ENCODE measurements at places on chromosomes 7 and 10.
A peak's percentile ranks its signal among the peaks of the same experiment; 100 is the strongest.

DNA sequence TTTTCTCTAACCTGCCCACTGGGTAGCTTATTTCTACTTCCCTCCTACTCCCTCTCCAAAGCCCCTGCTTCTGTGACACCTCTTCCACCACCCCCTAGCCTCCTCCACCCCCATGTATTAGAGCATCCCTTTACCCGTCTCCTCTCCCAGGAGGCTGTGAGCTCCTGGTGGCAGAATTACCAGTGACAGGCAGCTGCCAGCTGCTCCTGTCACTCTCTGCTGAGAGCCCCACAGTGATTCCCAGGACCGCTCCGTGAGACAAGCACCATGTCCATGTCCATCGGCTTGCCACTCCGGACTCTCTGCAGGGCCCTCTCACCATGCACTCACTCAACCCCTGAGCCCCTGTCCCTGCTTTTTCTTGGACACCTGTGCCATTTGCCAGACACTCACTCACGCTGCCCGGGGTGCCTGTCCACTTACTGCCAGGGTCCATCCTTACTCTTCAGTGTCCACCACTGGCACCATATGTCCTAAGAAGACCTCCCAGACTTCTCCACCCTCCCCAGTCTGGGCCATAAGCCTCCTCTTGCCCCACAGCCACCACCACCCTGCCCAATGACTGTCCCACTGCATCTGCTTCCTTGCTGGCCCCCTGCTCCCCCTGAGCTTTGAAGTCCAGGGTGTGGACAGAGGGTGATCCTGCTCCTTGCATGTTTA, 9.8 kb downstream of the WDFY4 start:
- DNase-seq: no peak

- peak; percentile 40 for DNase-seq
These were observed 29.2 kb upstream of the AP5Z1 start for GRCh38 chr7:4745971-4746919.

- DNase-seq: peak; percentile 9
These were observed 780 bp downstream of the ALDH18A1 start for GRCh38 chr10:95655571-95656290.

GRCh38 chr7:31122649-31123058, 70.5 kb downstream of the ADCYAP1R1 start:
- peak; percentile 43 for DNase-seq

DNA sequence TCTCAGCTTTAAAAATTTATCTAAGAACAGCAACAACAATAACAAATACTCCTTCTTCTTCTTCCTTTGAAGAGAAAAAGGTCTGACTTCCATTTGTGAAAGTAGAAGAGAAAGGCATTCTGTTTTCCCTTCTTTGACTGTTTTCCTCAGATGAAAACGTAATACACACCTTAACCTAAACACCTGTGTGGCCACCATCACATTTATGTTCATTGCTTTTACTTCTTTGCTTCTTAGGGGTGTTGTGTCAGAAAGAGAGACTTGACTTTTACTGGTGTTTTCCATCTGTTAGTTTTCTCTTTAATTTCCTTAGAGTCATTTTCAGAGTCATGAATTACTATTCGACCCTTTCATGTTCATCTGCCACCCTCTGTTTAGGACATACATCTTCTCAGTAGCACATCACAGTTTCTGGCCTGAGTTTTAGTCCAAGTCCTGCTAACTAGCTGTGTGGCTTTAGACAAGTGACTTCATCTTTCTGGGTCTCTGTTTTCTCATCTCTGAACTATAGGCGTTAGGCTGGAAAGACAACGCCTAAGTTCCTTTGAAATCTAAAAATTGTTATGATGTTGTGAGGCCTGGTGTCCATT, 283.8 kb downstream of the GATA3 start:
- DNase-seq: no peak

GRCh38 chr7:117489911-117490310, 10.1 kb downstream of the CFTR start:
- no peak for DNase-seq

- DNase-seq: peak; percentile 40
These were observed 91.8 kb upstream of the KMT2C start for GRCh38 chr7:152527610-152528032.

GRCh38 chr7:120876922-120877321, 19.0 kb upstream of the TSPAN12 start:
- no peak for DNase-seq

GRCh38 chr7:158588878-158589442, 1.3 kb upstream of the PTPRN2 start:
- DNase-seq: no peak

GRCh38 chr10:61882621-61883370, 18.7 kb upstream of the ARID5B start:
- DNase-seq: no peak

GRCh38 chr7:93910076-93910994, 4.0 kb downstream of the GNGT1 start:
- peak; percentile 12 for DNase-seq

GRCh38 chr10:99835947-99836346, 53.5 kb downstream of the ABCC2 start:
- no peak for DNase-seq

DNA sequence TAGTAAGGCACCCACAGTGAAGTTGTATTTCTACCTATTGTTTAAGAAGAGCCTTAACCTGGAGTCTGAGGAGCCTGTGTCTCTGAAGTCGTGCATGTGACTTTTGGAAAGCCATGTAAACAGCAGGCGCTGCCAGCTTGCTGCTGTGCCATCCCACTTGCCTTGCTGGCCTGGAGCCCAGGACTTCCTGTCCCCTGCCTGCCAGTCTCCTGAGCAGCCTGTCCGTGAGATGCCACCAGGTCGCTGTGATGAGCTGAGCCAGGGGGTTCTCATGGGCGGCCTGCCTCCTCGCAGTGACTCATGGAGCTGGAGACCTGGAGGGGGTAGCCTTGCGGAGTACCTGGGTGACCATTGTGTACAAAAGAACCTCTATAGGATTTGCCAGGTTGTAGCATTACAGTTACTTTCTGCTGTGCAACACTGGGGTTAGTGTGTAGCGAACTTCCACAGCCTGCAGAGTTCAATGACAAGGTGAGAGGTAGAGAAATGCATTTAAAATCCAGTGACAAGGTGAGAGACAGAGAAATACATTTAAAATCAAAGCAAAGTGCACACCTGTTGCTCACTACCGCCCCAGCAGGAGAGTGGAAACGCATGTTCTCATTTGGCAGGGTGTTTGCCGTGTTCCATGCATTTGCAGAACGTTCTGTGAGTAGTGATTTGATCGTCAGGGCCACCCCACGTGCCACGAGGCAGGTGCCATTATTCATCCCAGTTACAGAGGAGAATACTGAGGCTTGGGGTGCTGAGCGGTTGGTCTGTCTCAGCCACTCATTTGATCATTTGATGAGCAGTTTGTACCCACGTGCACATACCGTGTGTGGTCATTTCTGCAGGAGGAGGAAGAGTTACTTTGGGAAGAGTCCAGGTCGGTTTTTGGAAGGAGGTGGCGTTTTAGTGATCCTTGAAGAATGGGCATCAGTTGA, 36.6 kb upstream of the BHLHA15 start:
- peak; percentile 90 for DNase-seq

- DNase-seq: no peak
These were observed 136.5 kb downstream of the PKD1L1 start for GRCh38 chr7:47811632-47812380.

GRCh38 chr7:55521512-55521911, 50.8 kb downstream of the VOPP1 start:
- no peak for DNase-seq

GRCh38 chr10:35422228-35422627, 85.9 kb downstream of the CCNY start:
- DNase-seq: no peak

GRCh38 chr7:152059311-152059710, 33.8 kb downstream of the GALNT11 start:
- DNase-seq: no peak

- DNase-seq: no peak
These were observed 4.0 kb downstream of the FZD8 start for GRCh38 chr10:35638101-35638500.

DNA sequence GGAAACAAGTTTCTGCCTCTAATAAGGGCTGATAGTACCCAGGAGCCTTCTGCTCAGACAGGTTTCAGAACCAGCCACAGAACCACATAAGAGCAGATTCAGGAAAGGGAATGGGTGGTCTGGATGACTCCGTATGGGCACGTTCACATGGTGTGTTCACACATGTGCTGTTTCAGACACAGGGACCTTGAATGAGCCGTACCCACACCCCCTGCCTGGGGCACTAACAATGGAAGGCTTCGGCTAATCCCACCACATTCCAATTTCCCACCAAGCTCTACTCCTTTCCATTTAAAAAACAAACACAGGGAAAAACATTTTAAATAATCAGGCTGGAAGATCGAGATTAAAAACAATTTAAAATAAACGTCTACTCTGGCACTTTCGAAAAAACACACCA, 217.3 kb downstream of the GRID1 start:
- DNase-seq: no peak

DNA sequence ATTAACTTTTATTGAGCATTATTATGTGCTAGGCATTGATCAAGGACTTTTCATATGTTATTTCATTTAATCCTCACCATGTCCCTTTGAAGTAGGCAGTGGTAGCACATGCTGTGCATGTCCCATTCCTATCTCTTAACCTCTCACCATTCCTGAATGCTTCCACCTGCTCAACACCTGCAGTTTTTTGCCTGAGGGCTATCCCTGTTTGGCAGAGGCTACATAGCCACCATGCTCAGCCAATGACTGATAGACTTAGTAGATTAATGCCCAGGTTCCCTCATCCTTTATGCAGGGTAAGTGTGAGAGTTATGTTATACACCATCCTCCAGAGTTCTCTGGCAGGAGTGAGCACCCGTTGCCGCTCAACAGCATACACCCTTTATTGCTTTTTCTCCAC, 387.8 kb downstream of the BBS9 start:
- DNase-seq: no peak

DNA sequence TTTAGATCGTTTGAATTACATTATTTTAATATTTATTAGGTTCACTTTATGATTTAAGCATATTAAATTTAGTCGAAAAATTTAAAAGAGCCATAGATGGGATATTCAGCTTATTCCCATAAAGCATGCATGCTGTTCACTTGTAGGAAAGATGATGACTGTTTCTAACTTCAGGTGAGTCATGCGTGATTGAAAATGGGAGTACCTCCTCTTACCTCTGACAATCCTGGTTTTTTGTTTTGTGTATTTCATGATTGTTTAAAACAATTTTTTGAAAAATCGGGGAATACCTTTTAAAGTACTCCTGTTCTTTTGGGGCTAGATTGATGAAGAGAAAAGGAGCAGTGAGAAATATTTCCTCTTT, 1.4 kb downstream of the TNKS2 start:
- DNase-seq: no peak

- DNase-seq: no peak
These were observed 3.1 kb upstream of the HOXA10 start for GRCh38 chr7:27176962-27177794.

DNA sequence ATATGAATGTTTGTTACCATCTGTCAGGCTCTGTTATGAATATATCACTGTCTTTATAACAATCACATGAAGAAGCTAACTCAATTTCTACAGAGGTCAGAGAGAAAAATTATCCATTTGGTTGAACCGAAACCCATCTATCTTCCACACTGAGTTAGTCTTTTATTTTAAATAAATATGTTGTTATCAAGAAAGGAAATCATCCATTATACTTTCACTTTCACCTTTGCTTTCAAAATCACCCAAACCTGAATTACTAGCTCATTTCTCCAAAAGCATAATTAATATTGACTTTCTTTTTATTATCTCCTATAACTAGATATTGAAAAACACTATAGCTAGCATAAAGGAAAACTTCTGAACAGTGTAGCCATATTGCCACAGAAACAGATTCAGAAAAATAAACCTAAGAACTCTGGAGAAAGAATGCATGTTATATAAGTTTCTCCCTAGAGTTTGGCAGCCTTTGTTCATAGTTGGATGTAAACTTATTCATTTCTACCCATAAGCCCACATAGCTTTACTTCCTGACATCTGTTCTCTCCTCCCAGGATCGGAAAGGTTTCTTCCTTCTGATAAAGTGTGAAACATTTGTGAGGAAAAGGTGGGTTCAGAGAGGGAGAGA, 66.0 kb downstream of the NPSR1 start:
- no peak for DNase-seq

DNA sequence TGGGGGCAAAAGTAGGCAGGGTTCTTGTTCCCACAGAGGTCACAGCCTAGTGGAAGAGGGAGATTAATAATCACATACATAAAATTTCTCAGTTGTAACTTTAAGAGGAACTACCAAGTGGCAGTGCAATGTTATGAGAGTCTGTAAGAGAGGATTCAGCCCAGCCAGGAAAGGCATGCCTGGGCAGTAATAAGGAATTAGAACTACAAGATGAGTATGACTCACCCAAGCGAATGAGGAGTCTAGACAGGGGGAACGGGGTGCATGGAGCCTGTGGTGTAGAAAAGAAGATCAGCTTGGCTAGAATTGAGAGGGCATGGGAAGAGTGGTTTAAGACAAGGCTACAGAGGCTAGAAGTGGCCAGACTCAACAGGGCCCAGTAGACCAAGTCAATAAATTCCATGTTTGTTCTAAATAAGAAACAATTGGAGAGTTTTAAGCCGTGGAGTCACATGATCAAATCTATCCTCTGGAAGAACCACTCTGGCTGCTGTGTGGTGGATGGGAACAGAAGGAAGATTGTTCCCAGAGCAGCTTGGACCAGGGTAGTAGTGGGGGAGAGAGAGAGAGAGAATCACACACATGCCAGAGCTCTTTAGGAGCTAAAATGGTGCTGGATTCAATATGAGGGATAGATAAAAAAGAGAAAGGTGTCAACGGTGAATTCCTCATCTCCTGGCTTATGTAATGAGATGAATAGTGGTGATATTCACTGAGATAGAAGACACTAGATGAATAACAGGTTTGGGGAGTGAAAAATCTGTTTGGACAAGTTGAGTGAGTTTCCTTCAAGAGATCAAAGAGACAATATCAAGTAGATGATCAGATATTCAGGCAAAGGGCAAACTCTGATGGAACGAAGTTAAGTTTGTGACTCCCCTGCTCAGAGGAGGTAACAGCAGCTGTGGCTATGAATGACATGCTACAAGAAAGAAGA, 265.1 kb downstream of the FGFR2 start:
- peak; percentile 52 for DNase-seq

DNA sequence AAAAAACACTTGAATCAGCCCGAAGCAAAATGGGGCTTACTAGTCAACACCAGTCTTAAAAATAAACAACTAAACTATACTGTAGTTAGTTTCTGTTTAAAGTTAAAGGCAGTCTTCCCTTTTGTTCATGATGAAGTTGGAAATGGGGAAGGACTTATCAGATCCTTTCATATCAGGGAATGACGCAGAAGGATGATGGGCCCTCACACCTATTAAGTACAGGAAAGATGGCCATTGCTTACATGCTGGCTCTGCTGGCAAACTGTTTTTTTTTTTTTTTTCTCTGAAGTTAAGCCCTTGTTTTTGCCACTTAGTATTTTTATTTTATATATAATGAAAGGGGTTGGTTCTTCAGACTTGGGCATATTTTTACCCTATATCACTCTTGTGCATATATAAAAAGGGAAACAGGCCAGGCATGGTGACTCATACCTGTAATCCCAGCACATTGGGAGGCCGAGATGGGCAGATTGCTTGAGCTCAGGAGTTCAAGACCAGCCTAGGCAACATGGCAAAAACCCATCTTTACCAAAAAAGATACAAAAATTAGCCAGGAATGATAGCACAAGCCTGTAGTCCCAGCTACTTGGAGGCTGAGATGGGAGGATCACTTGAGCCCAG, 16.6 kb upstream of the NRBF2 start:
- DNase-seq: no peak

GRCh38 chr7:96441436-96442084, 119.7 kb upstream of the SLC25A13 start:
- DNase-seq: no peak
